Activated naive CD8-positive, alpha-beta T cell treated with anti-CD3 and anti-CD28 coated beads, Interleukin-2, amount 50 U/mL, for 24 hours (primary cell): ENCODE measurements at places on chromosomes 2 and 18.

GRCh38 chr18:62963507-62963906, 248.2 kb downstream of the PHLPP1 start:
- DNase-seq, result no peak

- no peak for DNase-seq
Observed at GRCh38 chr2:207491086-207491485, 38.7 kb upstream of the CREB1 start.

DNA sequence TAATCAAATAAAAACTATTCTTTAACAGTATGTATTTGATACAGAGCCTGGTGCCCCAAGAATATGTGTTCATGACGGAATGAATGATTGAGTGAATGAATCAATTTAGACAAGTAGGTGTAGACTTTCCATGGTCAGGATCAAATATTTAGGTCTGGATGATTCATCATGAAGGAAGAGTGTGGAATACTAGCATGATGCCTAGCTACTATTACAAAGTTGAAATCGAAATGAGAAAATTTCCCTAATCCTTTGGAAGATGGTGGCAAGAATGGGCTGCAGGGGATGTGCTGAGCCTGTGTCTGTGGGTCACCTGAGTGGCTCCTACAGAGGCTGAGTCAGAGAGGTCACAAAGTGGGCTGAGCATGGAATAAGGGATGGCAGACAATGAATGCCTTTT, 3.1 kb upstream of the MALT1 start:
- no peak for DNase-seq

GRCh38 chr2:141399270-141399669, 731.5 kb downstream of the LRP1B start:
- no peak for DNase-seq

GRCh38 chr2:197993830-197994229, 189.4 kb downstream of the PLCL1 start:
- peak; percentile 15 for DNase-seq
